CD8-positive, alpha-beta memory T cell (primary cell): ENCODE measurements at places on chromosomes 16 and 17. TPM values are rescaled to one million over a fixed set of nuclear protein-coding genes. Genes with fewer than 3 reads are reported as not detected.

DNA sequence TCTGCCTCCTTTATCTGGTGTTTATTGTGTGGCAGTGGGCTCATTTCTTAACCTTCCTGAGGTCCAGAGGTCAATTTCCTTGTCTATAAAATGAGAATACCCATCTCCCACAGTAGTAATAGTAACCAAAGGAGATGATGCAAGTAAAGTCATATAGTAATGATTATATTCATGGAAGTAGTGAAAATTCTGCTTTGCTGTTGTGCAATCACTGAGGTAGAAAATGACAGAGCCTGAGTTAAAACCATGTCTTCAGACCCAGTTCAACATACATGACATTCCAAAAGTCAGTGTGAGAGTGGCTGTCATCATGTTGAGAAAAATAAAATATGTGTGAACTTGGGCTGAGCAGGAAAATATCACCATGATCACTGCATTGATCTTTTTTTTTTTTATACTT, 864 bp upstream of the UMOD start:
- DNase-seq = no peak

GRCh38 chr16:48335961-48336360, 49.3 kb downstream of the SIAH1 start:
- DNase-seq = no peak

GRCh38 chr16:85329059-85329812, 217.0 kb upstream of the CIBAR2 start:
- DNase-seq = no peak

- peak; percentile 83 for DNase-seq
Observed at GRCh38 chr16:27449434-27450195, 47.6 kb downstream of the IL21R start.

DNA sequence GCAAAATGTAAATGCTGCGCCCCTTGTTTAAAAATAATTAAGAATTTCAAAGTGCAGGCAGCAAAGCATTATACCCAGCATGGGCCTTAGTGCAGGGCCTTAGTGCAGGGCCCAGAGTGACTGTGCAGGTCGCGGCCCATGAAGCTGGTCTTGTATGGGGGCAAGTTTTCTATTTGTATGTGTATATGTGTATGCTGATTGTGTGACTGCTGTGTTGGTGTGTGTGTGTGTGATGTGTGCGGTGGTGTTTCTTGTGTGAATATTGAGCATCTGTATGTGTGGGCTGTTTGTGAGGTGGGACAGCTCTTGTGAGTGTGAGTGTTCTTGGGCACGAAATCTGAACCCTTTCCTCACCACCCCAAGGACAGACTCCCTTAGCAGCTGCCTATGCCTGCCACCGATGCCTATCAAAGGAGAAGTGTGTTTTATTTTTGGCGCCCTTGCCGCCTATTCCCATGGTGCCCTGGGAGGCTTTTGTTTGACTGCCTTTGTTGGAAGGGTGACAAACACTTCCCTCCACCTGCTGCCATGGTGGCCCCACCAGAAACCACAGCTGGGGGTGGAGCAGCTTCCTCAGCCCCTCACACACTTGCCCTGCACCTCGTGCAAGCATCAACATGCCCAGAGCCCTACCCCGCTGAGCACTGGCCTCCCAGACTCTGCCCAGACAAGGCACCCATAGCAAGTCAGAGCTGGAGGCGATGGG, 18.0 kb downstream of the CCR7 start:
- DNase-seq = peak; percentile 24

DNA sequence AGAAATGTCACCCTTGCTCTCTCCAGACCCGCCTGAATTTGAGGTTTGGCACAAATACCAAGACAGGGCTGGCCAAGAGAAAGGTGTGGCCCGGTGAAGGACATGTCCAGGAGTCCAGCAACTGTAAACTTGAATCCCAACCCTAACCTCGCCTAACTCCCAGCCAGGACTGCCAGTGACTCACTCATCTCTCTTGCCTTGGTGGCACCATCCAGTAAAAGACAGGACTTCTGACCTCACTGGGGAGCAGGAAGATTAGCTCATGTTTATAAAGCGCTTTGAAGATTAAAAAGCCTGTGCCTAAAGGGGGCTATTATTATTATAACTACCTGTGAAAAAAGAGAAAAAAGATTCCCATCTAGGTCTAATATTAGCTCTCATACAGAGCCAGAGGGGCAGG, 335.3 kb downstream of the SOX9 start:
- DNase-seq = no peak

DNA sequence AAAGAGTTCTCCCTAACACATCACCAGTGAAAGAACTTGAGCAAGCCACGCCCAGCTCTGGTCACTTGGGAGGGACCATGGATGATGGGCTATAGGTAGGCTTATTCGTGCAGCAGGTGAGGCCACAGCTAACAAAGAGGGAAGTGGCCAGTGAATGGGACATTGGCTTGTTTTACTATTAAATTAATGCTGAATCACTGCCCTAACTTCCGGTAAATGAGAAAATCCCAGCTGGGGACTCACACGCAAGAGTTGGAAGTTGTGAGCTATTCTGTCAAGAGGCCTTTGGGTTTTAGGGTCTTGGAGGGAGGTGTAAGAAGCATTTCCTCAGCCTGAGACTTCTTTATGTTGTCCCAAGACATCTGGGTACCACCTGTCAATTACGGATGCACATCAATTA, 315.3 kb downstream of the XYLT1 start:
- DNase-seq = no peak

Gene ENPP7
- total RNA-seq = 0.11 TPM

Gene CCL23
- total RNA-seq = not detected

Gene DYNLL2
- total RNA-seq = 41.0 TPM

Gene KRT10
- 61.9 TPM for total RNA-seq

Gene C16orf92
- total RNA-seq = not detected

Gene KRTAP9-8
- not detected for total RNA-seq
